ENCODE measurements at places on chromosomes 1 and 21.
A peak's percentile ranks its signal among the peaks of the same experiment; 100 is the strongest.

GRCh38 chr21:31446226-31446855 is 102.3 kb upstream of the TIAM1 start:
- no peak for DNase-seq

- peak; percentile 14 for DNase-seq
Measured at GRCh38 chr1:217253985-217254384, 376.9 kb downstream of the GPATCH2 start.

- DNase-seq = no peak
Measured at GRCh38 chr1:170215072-170215885, 69.5 kb downstream of the NTMT2 start.

- DNase-seq = peak; percentile 83
Measured at GRCh38 chr1:156677616-156678596, 699 bp upstream of the NES start.

DNA sequence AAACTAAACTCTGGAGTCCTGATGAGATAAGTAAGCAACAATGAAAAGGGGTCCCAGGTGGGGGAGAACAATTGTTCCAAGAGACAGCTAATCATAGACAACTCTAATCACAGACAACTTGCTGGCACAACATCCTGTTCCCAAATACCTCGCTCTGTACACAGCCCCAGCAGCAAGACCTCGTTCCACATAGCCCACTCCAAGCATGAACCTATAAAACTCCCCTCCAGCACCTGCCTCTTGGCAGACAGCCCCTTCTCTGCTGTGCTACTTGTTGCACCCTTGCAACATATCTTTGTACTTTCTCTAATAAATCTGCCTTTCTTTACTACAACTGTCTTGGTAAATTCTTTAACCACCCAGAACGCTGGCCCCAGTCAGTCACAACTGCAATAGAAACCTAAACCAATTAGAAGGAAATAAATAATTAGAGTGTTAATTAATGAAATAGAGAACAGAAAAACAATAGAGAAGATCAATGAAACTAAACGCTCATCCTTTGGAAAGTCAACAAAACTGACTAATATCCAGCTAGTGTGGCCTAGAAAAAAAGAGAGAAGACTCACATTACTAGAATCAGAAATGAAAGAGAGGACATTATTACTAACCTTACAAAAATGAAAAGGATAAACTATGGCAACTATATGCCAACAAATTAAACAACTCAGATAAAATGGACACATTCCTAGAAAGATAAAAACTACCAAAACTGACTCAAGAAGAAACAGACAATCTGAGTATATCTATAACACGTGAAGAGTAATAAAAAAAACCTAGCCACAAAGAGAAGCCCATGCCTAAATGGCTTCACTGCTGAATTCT is 36.1 kb downstream of the LRRC40 start:
- peak; percentile 1 for DNase-seq

DNA sequence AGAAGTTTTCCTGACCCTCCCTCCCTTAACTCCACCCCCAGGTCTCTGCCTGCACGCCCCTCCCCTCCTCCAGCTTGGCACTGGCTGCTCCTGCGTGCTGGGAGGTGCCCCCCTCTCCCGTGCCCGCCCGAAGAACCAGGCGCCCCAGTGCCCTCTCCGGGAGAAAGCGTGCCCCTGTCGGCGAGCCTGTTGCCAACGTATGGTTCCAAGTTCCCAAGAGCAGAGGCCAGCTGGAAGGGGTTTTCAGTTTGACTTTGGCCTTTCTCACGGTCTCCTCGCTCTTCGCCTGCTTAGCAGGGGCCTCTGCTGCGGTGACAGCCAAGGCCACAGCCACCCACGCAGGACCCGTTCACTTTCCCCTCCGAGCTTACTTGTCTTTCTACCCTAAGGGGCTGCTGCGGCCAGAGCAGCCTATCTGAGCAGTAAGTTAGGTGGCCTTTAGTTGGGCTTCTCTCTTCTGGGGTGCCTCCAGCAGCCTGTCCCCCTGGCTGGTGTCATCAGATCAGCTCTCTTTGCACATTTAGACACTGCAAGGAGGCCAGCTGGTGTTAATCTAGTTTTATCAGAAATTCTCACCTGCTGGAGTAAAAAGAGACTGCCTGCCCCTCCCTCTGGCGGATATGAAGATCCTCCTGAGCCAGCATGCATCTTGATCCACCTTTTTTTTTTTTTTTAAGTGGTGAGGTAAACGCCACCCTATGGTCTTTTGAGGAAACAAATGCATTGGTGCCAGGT is 1.5 kb downstream of the STUM start:
- peak; percentile 86 for DNase-seq

DNA sequence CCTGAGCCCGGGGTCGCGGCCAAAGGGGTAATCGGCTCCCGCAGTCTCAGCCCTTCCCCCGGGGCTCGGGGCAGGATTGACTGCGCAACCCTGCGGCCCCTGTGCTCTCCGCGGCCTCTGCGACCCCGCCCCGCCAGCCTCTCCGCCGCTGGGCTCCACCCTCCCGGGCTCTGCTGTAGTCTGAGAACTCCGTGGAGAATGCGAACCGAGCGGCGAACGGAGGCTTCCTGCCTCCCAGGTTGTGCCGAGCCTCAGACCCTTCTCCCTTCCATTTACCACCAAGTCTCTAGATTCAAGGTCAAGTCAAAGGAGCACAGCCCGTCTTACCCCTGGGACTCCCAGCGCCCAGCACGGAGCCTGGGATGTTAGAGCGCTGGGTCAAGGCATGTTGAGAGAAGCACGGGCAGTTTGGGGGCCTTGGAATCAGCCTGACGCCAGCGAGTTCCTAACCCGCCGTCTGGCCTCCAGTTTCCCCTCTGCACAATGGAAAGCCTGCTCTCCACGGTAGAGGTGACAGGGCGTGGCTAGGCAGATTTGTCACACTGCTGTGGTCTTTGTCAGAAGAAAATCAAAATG is 3.0 kb downstream of the ATP2B4 start:
- DNase-seq = peak; percentile 76

DNA sequence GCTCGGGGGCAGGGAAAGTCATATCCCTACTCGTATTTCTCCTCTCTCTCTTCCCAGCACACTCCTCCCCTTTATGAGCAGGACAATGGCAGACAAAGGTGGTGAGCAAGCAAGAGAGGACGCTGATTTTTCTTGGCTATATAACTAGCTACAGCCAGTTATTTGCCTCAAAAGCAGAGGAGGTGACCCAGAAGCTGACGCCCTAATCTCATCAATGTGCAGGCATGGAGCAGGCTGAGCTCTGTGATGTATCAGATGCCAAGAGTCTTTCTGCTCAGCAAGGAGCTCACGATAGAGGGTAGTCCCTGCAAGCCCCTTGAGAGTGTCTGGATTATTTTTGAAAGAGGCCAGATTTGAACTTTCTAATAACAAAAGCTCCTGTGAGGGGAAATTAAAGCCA is 75.5 kb downstream of the ASTN1 start:
- no peak for DNase-seq

GRCh38 chr1:83931658-83932253 is 67.2 kb downstream of the TTLL7 start:
- peak; percentile 62 for DNase-seq

DNA sequence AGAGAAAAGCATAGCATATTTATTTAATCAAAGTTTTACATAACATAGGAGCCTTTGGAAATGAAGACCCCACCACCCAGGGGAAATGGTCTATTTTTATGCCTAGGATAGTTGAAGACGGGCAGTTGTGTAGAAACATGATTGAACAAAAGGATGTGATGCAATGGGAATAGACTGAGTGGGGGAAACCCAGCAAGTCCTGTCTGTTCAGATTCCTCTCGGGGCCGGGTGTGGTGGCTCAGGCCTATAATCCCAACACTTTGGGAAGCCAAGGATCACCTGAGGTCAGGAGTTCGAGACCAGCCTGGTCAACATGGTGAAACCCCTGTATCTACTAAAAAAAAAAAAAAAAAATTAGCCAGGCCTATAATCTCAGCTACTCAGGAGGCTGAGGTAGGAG is 298.3 kb downstream of the MATN1 start:
- no peak for DNase-seq

DNA sequence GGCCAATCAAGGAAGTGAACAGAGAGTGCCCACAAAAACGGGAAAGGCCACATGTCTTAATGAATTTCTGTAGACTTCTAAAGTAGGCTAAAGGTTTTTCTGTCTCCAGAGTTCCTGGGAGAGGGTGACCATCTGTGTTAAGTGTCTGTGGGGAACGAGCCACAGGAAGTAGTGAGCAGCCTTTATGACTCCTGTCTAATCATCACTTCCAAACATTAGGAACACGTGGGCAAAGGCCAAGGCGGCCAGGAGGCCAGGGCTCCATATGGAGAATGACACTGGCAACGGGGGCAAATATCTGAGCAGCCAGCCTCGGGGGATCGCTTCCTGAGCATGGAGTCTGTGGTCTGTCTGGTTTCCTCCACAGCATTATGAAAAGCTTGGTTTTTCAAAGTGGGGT is 7.1 kb downstream of the FAM89A start:
- no peak for DNase-seq

DNA sequence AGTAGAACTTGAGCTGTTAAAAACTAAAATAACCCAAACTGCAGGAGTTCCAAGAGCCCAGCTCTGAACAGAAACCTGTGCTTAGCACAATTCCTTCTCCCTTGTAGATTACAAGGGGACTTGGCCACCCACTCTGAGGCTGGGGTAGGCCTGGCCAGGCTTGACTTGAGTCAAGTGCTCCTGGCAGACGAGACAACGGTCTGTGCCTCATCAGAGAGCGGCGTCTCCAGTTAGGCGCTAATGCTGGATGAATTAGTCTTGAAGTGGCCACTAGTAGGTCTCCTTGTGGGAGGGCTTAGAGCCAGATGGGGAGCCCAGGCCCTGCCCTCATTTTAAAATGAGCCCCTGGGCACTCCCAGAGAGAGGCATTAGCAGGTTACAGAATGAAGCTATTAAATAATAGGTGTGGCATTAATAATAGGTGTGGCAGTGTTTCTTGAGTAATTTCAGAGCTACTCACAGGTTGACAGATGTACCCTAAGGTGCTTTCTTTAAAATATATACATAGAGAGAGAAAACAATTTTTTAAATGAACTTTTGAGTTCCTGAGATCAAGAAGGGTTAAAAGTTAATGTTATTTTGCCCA is 1.1 kb downstream of the EEIG2 start:
- peak; percentile 15 for DNase-seq

GRCh38 chr1:156622581-156623297 is 3.5 kb downstream of the HAPLN2 start:
- peak; percentile 20 for DNase-seq

GRCh38 chr1:43689289-43689688 is 18.0 kb upstream of the ST3GAL3 start:
- no peak for DNase-seq

- DNase-seq = no peak
Measured at GRCh38 chr1:239807361-239807760, 284.3 kb upstream of the FMN2 start.

GRCh38 chr1:117059334-117059677 is 820 bp upstream of the TTF2 start:
- DNase-seq = peak; percentile 82

DNA sequence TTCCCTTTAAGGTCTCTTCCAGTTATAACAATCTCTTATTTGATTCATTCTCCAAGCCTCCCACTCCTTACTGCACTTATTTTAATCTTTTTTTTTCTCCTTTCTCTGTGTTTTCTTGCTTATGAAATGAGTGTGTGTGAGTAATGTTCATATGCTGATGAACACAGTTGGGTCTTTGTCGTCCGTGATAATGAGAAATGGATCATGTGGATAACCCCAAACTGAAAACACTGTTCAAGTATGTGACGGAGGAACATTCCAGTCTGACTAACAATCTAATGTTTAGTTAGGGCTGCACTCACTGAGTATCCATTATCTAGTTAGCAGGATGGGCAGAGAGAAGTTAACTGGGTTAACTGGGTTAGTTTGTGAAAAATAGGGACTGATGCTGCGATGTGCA is 253.1 kb upstream of the DUSP10 start:
- DNase-seq = no peak

- DNase-seq = no peak
Measured at GRCh38 chr1:4422504-4423289, 231.7 kb upstream of the AJAP1 start.

DNA sequence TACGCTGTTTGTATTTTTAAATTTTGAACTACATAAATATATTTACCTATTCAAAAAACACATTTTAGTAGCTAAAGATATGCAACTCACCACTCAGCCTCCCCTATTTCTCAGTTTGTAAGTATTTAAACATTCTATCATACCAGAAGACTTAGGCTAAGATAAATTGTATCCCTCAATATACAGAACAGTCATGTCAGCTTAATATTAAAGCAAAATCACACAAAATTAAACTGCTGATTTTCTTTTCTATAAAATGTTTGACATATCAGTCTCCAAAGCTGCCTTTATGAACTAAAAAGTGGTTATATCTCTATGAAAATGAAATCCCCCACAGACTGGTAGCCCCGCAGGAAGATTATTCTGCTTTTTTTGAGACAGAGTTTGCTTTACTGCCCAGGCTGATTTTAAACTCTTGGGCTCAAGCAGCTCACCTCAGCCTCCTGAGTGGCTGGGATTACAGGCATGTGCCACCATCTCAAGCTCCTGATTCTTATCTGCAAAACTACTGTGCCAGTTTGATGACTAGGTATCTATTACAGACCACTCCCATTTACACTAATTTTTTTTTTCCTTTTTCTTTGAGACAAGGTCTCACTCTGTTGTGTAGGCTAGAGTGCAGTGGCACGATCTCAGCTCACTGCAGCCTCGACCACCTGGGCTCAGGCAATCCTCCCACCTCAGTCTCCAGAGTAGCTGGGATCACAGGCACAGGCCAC is 37.6 kb downstream of the NRDC start:
- no peak for DNase-seq

- DNase-seq = no peak
Measured at GRCh38 chr1:30321996-30322858, 401.2 kb downstream of the MATN1 start.

GRCh38 chr1:234218078-234218477 is 155.2 kb upstream of the COA6 start:
- no peak for DNase-seq

- DNase-seq = no peak
Measured at GRCh38 chr1:157356601-157357000, 195.7 kb downstream of the FCRL5 start.

GRCh38 chr1:109782927-109783326 is 19.2 kb upstream of the EPS8L3 start:
- DNase-seq = no peak

DNA sequence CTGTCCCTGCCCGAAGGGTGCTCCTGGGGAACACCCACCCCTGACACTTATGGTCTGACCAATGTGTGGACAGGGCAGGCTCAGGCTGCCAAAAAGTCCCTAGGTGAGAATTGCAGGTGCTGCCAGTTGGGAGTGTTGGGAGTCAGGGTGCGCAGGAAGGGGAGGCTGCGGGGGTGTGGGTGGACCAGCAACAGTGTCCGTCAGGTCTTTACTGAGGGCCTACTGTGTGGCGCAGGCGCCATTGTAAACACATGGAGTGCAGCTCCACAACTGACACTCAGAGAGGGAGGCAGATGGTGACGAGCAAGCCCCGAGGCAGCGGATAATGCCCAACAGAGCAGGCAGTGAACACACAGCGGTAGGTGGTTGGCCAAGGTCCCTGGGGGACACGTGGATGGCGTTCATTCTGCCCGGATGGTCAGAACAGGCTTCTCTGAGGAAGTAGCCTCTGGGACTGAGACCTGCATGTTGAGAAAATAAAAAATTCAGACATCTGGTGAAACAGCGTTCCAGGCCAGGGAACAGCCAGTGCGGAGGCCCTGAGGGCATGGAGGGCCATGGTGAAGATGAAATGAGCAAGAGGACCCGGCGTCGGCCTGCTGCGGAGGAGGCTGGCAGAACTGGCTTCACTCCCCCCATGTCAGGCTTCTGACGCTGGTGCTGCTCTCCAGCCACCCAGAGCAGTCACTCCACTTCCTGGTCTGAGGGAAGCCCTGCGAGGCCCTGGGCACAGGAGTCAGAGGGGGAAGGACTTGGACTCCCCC is 136.2 kb upstream of the ZBTB40 start:
- DNase-seq = peak; percentile 47
